Fibroblast of skin of left quadriceps (primary cell): ENCODE measurements at places on chromosomes 5 and 9.
A peak's percentile ranks its signal among the peaks of the same experiment; 100 is the strongest.

GRCh38 chr5:52864884-52865283 is 77.2 kb downstream of the ITGA1 start:
- DNase-seq: peak; percentile 74

GRCh38 chr5:59605915-59606314 is 287.6 kb downstream of the PDE4D start:
- no peak for DNase-seq

GRCh38 chr5:33921002-33921401 is 15.2 kb upstream of the RXFP3 start:
- DNase-seq: no peak

- DNase-seq: peak; percentile 44
These were observed 8.8 kb upstream of the LCP2 start for GRCh38 chr5:170306381-170306831.

GRCh38 chr9:21761309-21761901 is 41.0 kb upstream of the MTAP start:
- DNase-seq: no peak

DNA sequence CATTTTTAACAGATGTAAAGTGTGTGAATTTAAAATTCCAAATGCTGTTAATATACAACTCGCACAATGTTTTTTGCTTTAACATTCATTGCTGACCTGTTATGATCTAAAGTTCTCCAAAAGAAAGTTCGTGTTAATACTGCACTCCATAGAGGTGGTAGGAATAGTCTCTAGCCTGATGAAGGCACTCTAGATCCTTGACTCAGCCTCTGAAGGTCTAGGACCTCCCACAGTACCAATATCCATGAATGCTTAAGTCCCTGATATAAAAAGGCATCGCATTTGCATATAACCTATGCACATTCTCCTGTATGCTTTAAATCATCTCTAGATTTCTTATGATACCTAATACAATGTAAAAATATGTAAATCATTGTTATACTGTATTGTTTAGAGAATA is 213.6 kb downstream of the EFNA5 start:
- DNase-seq: no peak

DNA sequence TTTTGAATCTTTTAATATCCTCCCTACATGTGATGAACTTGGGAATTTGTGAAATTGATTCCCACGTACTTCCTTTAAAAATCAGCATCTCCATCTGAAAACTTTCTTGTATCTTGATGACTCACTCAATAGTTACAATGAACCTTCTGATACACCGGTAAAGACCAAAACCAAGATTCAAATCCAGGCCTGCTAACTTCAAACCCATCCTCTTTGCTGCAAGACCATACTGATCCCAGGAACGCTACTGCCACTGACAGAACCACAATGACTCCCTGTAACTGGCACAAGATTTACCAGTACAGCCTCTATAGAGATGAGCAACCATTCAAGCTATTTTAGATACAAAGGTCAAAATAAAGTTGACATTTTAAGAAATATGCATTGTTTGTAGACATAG is 332.9 kb downstream of the DNAH5 start:
- DNase-seq: no peak

- DNase-seq: no peak
These were observed 3.1 kb upstream of the FAM53C start for GRCh38 chr5:138334867-138335447.

DNA sequence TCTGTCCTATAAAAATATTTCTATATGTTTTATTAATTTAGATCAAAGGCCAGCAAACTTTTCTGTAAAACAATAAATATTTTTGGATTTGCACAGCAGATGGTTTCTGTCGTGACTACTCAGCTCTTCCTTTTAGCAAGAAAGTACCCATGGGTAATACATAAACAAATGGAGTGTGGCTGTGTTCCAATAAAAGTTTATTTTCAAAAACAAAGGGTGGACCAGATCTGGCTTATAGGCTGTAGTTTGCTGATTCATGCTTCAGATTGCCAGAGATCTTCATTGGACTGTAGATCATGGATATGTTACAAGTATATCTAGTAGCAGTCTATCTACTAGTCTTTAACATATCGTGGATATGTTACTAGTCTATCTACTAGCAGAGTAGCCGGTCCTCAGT is 590.5 kb downstream of the CSNK1G3 start:
- no peak for DNase-seq

DNA sequence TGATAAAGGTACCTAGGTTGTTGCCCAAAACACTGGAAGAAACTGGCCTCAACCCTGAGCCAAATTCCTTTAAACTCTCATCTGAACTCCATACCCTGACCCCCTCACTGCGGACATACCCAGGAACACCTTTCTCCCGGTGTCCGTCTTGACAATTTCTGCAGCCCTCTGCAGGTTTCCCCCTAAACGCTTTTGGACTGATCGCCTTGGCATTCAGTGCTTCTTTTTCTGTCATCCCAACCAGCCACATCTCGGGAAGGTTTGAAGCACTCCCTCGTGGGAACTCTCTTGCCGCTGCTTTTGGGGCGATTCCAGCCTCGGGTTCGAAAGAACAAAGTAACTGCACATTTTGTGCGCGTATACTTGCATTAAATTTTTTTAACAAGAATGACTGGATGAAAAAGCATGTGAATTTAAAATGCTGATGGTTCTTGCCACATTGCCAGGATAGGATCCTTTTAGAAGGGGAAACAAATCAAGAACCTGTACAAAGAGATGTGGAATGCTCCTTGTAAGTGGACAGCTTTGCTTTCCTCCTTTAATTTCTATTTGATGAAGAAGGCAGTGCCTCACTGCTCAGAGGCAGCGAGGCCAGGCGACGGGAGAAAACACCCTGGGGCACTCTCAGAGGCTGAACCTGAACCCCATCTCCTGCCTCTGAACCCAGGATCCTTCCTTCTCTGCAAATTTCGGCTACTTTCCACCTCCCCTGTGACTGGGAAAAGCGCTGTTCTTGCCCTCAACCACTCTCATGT is 615 bp downstream of the PSMD5 start:
- DNase-seq: no peak

DNA sequence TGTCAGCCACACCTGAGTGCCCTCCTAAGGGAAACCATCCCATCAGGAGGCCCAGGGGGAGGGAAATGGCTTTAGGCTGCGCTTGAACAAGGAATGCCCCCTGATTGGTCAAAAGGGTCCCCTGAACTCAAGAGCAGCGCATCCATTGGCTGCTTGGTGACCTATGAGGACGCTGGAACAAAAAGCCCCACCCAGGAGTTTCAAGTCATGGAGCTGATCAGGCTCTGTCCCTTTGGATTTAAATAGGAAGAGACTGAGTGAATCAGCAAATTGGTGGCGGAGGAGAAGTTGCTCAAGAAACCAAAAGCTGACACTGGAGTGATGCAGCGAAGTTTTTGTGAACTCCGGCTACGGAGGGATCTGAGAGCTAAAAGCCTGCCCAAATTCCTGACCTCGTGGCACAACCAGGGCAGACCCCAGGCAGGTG is 66.7 kb downstream of the SMIM23 start:
- no peak for DNase-seq

DNA sequence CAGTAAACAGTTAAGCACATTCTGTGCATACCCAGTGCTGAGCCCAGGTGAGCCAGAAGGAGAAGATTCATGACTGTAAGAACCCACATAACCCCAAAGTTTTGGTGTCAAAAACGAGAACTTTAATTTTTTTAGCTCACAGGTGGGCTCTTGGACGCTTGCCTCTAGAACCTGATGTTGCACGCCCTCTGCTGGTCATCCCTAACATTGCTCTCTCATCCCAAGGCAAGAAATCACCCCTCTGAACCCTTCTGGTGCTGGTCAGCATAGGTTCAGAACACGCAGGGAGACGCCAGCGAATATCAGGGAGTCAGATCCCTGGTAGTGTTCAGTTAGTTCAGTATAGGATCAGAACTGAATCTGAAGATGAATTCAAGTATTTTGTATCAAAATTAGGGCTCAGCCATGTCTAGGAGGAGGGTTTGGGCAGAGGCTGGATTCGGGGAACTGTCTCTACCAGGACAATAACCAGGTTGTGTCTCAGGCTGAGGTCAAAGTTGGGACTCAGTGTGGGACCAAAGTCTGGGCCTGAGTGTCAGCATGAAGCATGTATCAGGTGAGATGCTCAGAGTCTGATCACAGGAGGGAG is 4.1 kb upstream of the DNAJB5 start:
- no peak for DNase-seq

GRCh38 chr9:120474591-120475243 is 105.2 kb downstream of the CDK5RAP2 start:
- no peak for DNase-seq

- peak; percentile 15 for DNase-seq
These were observed 732 bp downstream of the MARCHF11 start for GRCh38 chr5:16178745-16179372.

- DNase-seq: peak; percentile 83
These were observed 137.2 kb downstream of the C9orf50 start for GRCh38 chr9:129483415-129484351.

DNA sequence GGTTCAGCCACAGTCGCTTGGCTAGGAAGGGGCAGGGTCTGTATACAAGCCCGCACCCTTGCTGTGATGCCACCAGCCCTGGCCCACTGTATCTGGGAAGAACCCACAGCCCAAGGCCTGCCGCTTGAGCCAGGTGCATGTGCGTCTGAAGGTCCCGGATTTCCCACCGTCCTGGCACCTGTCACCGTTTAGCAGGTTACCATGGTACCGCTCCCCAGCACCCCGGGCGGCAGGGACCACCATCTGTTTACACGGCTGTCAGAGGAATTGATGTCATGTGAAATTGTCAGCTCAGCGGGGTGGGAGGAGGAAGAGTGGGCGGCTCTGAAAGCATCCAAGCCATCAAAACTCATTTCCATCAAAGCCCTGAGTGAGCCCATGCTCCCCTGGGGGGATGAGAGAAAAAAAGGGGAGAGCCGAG is 92.7 kb downstream of the HRH2 start:
- no peak for DNase-seq

DNA sequence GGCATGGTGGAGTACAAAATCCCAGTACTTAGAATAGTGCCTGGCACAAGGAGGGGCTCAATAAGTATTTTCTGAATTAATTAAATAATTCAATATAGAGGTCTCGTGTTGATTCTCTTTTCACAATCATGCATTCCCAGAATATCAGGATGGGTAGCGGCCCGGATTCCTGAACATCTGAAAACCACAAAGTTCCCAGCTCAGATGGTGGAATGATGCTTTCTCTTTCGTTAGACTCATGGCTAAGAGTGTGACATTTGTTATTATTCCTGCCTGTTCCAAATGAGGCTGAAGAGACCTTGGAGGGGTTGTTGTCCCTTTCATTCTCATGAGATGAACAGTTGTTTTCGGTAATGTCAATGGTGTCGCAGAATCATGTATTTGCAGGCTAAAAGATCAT is 95.4 kb upstream of the LIFR start:
- DNase-seq: no peak

DNA sequence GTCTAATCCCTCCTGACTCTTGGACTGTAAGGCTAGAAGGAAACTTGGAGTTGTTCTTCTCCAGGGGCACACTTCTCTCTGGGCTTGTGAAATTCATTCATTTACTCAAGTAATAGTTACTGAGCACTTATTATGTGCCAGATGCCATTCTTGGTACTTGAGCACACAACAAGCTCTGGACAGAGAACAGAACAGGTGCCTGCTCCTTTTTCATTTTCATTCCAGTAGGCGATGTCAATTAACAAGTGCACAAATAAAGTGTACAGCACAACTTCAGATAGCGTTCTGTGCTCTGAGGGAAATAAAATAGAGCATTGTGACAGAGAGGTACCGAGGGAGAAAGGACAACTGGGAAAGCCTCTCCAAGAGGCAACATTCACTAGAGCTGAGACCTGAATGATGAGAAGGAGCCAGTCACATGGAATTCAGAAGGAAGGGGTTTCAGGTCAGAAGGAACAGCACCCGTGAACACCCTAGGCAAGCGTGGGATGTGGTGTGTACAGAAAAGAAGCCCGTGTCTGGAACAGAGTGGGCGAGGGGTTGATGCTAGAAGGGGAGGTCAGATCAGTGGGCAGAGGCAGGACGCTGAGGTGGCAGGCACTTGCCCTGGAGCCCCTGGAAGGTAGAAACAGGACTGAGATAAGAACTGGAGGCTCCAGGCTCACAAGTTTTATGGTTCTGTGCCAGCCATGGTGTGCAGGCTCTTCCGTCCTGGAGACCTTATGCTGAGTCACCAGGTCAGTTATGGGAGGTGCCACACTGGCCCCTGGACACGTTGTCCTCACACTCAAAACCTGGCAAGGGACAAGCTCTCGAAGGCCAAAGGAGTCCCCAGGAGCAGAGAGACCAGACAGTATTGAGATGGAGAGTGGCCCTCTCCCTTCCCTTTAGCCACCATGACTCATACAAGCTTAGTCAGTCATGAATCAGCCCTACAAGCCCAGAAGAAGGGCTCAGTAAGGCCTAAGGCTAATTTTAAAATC is 7.2 kb upstream of the ABLIM3 start:
- DNase-seq: no peak

DNA sequence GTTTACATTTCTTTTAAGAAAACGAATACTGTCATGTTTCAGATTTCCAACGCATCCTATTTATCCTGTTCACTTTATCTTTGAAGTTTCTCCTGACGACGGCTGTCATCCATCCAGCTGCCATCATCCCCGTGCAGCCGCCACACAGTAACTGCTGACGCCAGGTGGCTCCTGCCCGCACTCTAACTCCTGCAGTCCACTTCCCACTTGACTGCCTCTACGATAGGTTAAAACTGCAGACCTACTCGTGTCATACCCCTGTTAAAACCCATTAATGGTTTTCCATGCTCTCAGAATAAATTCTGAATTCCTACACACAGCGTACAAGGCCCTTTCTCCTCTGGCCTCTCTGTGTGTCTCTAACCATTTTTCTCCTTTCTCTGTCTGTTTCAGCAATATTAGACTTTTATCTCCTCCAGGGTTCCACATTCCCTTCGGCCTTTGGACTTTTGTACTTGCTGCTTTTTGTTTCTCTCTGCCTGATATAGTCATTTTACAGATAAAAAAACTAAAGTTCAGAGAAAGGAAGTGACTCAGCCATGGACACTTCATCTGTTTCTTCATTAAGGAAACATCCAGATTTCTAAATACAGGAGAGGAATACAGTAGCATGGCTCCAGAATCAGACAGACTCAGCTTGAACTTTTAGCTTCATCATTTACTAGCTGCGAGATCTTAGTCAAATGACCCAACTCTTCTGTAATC is 84.9 kb downstream of the ADAMTS12 start:
- no peak for DNase-seq

DNA sequence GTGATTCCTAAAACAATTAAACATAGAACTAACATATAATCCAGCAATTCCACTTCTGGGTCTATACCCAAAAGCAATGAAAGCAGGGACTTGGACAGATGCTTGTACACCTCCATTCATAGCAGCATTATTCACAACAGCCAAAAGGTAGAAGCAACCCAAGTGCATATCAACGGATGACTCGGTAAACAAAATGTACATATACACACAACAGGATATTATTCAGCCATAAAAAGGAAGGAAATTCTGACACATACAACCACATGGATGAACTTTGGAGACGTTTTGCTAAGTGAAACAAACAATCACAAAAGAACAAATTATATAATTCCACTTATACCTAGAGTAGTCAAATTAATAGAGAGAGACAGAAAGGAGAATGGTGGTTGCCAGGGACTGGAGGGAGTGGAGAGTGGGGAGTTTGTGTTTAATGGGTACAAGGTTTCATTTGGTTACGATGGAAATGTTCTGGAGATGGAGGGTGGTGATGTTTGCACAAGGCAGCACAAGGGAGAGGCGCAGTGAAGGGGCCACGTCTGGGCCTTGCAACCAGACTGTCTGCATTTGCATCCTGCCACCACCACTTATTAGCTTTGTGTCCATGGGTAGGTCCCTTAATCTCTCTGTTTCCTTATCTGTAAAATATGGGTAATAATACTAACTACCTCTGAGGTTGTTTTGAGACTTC is 36.3 kb upstream of the RLN1 start:
- DNase-seq: no peak
